ENCODE measurements at places on chromosomes 3 and 15.
A peak's percentile ranks its signal among the peaks of the same experiment; 100 is the strongest.

GRCh38 chr3:169280010-169280585 is 383.4 kb downstream of the MECOM start:
- ATAC-seq = no peak

GRCh38 chr15:56244038-56244810 is 545 bp upstream of the RFX7 start:
- peak; percentile 13 for ATAC-seq

DNA sequence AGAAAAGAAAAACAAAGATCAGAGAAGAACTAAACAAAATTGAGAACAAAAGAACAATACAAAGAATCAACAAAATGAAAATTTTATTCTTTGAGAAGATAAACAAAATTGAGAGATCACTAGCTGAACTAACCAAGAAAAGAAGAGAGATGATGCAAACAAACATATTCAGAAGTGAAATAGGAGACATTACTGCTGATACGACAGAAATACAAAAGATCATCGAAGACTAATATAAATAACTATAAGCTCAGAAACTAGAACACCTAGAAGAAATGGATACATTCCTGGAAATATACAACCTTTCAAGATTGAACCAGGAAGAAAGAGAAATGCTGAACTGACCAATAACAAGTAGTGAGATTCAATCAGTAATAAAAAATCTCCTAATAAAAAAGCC is 533.1 kb upstream of the PPP2R3A start:
- ATAC-seq = no peak

GRCh38 chr3:23253214-23253613 is 50.1 kb downstream of the UBE2E2 start:
- ATAC-seq = no peak

DNA sequence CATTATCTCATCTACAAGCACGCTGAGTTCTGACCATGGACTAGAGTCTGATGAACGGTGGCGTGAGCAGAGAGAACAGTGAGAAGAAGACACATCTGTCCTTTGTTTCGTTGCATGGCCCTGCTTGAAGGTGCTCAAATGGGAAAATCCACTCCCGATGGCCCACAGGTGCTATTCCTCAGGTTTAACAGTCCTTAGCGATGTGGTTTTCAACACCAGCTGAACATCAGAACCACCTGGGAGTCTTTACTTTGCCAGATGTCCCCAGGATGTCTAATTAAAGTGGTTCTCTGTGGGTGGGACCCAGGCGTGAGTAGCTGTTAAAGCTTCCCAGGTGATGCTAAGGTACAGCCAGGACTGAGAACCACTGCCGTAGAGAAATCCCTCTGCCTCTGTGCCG is 13.0 kb downstream of the ADAMTS17 start:
- no peak for ATAC-seq

- peak; percentile 5 for ATAC-seq
These were observed 960 bp upstream of the KLF13 start for GRCh38 chr15:31325595-31326155.

- ATAC-seq = no peak
These were observed 419.7 kb downstream of the ZBTB20 start for GRCh38 chr3:114727373-114727772.

DNA sequence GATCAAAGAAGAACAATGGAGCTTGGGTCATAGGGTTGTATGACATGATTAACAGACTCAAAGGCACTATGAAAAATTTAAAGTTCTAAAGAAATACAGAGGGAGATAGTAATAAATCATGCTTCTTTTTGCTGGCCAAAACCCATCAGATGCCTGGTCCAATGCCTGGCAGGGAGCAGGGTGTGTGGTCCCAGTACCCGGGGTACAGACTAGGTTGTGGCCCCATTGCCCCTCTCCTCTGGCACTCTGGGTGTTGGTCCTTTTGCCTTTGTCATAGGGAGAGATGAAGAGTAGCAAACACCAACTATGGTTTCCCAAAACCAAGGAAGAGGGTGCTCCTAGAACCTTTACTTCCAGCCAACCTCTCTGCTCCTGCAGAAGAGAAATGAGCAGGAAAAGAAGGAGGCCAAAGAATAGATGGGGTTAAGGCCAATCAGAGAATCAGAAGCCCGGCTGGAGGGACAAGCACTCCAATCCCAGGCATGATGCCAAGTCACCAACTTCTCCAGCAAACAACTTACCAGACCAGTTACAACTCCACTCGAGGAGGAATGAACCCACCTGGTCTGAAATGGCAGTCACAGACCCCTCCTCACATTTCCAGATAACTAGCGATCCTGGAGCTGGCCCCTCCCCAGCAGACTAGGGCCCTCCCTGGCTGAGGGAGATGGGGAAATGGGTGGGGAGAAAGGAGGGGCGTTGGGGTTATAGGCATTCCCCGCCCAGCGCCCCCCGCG is 1.8 kb downstream of the IGDCC3 start:
- no peak for ATAC-seq

DNA sequence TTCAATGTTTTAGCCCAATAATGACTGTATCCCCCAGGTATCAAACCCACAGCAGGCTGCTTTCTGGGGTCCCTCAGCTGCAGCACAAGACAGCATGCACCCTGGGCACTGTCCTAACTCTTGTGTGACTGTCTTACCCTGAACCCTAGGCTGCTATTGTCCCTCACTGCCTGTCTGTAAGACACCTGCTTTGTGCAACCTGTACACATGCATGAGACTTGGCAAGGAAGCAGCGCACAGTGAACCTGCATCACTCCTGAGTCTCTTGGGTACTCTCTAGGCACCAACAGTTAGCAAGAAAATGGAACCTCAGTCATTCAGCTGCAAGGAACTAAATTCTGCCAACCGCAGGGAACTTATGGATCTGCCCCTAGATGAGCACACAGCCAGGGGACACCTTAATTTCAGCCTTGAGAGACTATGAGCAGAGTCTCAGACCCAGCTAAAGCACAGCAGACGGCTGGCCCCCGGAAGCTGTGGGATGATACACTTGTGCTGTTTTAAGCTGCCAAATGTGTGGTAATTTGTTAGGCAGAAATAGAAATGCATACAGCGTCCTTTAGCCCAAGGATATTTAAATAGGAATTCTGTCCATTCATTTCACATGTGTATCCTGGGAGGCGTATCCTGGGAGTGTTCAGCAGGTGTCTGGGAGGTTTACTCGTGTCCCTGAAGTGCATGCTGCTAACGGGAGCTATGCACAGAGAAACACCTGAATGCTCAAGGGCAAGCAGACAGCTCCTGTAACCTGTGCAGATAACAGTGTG is 223.8 kb downstream of the KLF13 start:
- ATAC-seq = no peak

GRCh38 chr3:190486533-190486864 is 27.4 kb upstream of the IL1RAP start:
- ATAC-seq = no peak

DNA sequence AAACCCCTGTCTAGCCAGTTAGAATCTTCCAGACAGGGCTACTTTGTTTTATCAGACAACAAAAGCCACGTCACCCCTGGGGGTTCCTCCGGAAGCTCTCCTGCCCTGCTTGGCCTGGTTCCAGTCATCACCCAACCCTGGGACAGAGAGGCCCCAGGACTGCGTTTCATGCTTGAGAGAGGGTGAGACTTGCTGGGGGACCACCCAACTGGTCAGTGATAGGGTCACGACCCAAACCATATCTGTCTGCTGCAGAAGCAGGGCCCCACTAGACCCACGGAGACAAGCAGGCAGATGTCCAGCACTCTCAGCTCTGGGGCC is 1.2 kb downstream of the NT5DC2 start:
- no peak for ATAC-seq

GRCh38 chr3:125055913-125056745 is at the start of gene HEG1:
HEG1 (minus strand) TSS chr3:125055997; CDS start chr3:125055890, 107 bp downstream.
- ATAC-seq = peak; percentile 91

DNA sequence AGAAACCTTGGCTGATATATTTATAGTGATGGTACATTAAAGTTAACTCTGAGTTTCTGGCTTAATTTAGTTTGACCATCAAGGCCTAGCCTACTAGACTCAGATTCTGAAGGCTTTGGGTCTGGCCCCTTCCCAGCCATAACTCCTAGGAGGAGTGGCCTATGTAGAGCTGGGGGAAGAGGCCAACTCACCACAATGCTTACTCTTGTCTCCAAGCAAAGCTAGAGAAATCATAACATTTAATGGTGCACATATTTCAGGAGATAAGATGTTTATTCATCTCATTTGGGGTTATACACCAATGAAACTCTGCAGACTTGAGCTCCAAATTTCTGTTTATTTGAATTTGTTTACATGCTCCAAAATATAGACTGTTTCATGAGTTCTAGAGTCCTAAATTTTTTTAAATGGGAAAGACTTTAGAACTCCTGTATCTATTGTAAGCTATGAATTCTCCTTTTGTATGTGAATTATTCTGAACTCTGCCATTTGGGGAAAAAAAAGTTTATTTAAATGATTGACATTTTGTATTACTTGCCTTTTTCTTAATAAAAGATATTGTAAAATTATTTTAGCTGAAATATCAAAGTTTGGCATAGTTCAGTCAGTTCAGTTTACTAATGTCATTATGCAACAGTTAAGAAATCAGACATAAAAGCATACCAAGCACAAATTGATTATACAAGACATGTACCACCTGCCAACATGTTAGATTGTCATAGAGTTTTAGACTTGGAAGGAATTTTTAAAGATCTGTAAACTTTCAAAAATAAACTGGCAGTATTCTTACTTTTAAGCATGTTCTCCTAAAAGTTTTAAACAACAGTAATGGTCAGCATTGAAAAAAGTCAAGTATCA is 143.4 kb upstream of the NR2E3 start:
- no peak for ATAC-seq

GRCh38 chr3:52527039-52527731 is 6.5 kb downstream of the NT5DC2 start:
- no peak for ATAC-seq

DNA sequence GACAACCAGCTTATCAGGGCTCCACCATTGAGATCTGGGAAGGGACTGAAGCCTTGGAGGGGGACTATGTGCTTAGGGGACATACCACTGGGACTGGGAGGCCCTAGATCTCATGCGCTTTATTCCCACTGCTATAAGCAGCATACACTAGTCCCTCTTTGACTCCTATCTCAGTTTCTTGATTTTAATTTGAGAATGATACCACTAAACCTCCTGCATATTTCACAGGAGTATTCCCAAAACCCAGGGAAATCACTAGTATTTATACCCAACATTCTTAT is 29.2 kb downstream of the SLC24A1 start:
- ATAC-seq = no peak

GRCh38 chr3:107213044-107213669 is 164.1 kb upstream of the CCDC54 start:
- no peak for ATAC-seq

DNA sequence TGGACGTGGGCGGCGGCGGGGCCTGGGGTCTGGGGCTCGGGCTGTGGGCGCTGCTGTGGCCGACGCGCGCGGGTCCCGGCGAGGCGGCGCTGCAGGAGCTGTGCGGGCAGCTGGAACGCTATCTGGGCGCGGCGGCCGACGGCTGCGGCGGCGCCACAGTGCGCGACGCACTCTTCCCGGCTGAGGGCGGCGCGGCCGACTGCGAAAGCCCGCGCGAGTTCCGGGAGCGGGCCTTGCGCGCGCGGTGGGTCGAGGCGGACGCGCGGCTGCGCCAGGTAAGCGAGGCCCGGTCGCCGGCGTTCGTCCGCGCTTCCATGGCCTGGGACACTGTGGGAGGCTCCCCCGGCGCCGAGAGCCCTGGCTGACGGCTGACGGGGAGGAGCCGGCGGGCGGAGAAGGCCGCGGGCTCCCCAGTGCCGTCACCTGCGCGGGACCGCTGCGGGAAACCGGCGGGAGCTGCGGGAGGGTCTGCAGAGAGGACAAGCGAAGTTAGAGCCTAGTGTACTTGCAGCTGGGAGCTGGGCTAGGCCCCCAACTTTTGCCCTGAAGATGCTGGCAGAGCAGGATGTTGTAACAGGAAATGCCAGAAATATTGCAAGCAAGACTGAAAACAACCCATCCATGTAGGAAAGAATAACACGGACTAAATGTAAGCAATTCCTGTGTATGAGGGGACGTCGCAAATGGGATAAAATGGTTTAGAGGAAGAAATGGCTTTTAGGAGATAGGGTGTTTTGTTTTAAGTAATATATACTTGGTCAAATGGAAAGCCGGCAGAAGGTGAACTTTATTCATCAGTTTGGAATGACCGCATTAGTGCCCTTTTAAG is 847 bp downstream of the WHAMM start:
- ATAC-seq = peak; percentile 42

GRCh38 chr3:86774082-86774691 is 216.8 kb downstream of the VGLL3 start:
- no peak for ATAC-seq

DNA sequence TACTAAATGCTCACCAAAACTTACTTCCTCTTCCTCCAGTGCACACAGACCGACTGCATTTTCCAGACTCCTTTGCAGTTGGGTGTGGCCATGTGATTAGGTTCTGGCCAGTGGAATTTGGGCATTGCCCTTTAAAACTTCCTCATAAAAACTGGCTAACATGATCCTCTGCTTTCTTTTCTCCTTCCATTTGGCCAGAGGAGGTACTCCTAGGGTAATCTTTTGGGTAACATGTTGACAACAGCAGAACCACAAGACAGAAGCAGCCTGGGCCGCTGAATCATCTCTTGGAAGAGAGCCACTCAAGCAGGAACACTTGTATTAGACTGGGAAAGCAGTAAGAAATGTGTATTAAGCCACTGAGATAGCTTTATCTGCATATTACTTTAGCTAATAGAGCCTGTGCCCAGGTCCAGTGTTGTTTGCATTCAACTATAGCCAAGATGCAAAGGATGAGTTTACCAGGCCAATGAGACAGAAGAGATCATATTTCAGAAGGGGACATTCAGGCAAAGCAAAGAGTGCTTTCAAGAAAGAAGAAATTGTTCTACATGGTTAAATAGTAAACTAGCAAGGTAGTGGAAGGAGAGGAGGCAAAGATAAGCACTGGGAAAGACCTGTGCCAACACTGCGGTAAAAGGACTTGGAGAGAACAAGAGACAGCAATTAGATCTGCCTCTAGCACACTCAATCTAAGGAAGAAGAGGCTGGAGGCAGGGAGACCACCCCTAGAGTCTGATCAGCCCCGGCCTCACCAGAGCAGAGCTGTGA is 79.8 kb downstream of the PLCH1 start:
- ATAC-seq = peak; percentile 82

GRCh38 chr15:80612118-80612823 is 82.8 kb upstream of the ABHD17C start:
- ATAC-seq = no peak

GRCh38 chr3:54951405-54951804 is 23.5 kb upstream of the LRTM1 start:
- ATAC-seq = peak; percentile 94

- peak; percentile 52 for ATAC-seq
These were observed 12.1 kb upstream of the CX3CR1 start for GRCh38 chr3:39291903-39292329.

GRCh38 chr3:13190378-13190765 is 117.1 kb upstream of the IQSEC1 start:
- ATAC-seq = no peak

DNA sequence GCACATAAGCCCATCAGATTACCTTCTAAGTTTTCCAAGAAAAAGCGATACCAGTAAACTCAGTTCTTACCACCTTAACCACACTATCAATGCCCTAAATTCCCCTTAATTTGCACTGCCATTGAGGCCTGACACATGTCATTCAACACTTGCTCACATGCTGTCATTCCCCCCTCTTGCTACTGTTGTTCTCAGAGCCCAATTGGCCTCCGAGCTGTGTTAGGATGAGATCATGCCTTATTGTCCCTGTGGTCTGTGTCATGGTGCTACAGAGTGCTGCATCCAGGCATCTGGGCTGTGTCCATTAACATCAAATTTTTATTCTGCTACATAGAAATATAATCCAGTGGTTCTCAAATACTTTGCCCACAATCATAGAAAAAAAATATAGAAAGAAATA is 213.6 kb downstream of the SSR3 start:
- no peak for ATAC-seq

- ATAC-seq = no peak
These were observed 9.4 kb downstream of the CEMIP start for GRCh38 chr15:80788536-80788935.

Measured in gastroesophageal sphincter (tissue), 4 donors.